GF-D8 (cell line): ENCODE measurements at places on chromosomes 16 and 17.

DNA sequence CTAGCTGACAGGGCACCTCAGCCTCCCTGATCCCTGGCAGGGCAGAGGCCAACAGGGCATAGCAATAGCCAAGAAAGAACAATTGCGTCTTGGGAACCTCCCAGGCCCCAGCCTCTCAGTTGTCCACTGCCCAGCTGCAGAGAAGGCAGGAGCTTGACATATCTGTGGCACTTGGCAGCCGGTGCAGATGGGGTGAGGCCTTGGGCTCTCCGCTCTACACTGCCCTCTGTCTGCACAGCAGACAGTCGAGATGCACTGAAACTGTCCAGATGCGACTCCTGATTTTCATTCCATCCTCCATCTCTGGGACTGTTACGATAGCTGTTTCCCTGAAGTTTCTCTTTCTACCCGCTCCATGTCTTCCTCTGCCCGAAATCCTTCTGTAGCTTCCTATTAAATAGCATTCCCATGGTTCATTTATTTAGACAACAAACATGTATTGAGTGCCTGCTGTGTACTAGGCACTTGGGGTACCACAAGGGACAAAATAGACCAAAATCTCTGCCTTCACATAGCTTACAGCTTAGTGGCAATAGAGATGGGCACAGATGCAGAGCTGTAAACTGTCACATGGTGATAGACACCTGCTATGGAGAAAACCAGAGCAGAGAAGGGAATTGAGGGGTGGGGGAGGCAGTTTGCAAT, 3.3 kb downstream of the POLR3E start:
- no peak for DNase-seq

- no peak for DNase-seq
These were observed 81.4 kb upstream of the CRHR1 start for GRCh38 chr17:45702666-45703266.

GRCh38 chr17:7574176-7574953, 5.1 kb upstream of the CD68 start:
- DNase-seq, result no peak

- DNase-seq, result no peak
These were observed 785.6 kb upstream of the SOX9 start for GRCh38 chr17:71335212-71335611.

DNA sequence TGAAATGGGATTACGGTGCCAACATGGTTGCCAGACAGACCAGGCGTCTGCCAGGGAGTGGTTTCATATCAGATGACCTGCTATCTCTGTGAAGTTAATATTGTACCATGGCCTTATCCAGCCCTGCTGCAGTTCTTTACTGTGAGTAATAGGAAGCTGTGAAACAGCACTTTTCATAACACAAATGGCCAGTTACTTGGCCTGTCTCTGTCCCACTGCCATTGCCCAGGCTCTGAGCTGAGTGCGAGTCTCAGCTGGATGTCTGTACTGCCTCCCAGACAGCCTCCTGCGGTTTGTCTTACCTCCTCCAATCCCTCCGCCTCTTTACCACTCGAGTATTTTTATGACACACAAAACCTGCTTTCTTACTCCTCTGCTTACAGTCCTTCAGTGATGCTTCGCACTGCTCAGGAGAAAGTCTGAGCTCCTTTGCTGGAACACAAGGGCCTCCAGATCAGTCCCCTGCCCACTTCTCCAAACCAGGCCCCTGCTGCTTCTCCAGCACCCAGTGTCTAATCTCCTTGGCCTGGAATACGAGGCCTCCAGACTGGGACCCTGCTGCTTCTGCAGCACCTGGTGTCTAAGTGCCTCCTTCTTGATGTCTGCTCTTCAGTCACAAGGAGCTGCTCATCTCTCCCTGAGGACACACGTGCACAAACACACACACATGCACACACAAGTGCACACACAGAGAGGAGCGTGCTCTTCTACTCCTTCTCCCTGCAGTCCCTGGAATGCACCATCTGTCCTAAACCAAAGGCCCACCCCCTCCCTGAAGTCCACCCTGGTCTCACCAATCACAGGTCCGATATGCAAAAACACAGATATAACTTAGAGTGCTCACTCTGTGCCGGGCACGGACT, 17.1 kb upstream of the RHOT1 start:
- no peak for DNase-seq

DNA sequence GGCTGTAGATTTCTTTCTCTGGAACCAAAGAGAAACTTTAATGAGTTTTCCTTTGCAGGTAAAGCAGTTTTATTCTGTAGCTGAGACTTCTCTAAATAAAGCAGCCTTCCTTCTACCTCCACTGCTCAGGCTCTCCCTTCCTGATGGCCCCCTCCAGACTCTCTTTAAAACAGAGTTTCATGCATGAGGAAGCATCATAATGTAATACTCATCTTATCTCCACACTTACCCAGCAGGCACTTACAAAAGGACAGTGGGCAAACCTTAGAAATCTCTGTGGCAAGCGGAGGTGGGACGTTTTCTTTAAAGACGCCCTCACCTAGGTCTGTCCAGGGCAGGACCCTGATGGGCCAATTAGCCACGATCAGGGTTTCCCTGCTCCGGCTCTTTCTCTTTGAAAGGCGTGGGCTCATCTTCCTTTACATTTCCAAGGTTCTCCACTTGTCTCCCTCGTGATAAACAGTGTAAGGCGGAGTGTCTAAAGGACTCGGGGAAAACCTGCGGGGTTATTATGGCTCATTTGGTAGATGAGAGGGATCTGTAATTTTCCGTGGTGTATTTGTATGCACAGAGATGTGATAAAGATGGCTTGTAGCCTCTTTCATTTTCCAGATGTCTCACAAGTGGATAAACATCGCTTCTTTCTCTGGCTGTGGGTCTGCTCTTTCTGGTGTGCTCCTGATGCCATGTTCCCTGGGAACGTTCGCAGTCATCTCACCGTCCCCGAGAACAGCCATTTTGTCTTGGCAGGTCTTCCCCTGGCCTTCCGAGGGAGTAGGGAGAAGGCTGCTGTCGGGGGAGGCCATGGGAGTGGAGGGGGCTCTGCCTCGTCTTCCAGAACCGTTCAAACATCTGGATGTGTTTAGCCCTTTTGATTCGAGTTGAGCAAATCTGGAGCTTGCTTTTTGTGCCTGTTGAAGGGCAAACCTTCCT, 239.0 kb downstream of the CCDC182 start:
- DNase-seq, result no peak

- DNase-seq, result no peak
These were observed 3.2 kb downstream of the ANKRD13B start for GRCh38 chr17:29595943-29596774.

- DNase-seq, result no peak
These were observed 34.4 kb downstream of the CPD start for GRCh38 chr17:30413109-30413508.

- no peak for DNase-seq
These were observed 1.6 kb downstream of the HBA1 start for GRCh38 chr16:177981-178667.

GRCh38 chr17:32590974-32591373, 104.2 kb downstream of the CDK5R1 start:
- no peak for DNase-seq

DNA sequence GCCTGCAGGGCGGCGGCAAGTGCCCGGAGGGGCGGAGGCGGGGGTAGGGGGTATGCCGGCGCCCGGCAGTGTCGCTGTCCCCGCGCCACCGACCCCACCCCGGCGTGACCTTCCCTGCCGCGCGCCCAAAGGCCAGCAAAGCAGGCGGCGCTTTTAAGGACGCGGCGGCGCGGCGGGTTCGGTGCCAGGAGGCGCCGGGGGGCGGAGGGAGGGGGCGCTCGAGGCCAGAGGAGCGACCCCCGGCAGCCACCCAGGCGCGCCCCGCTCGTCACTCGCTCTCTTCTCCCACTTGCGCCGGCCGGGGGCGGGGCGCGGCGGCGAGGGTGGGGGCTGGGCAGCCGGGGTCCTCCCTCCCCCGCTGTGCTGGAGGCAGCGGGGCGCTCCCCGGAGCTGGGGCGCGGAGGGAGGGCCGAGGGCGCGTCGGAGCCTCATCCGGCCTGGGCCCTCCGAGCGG, 8.6 kb upstream of the BAHCC1 start:
- no peak for DNase-seq

- DNase-seq, result no peak
These were observed 416 bp downstream of the KIFC3 start for GRCh38 chr16:57801809-57802340.

DNA sequence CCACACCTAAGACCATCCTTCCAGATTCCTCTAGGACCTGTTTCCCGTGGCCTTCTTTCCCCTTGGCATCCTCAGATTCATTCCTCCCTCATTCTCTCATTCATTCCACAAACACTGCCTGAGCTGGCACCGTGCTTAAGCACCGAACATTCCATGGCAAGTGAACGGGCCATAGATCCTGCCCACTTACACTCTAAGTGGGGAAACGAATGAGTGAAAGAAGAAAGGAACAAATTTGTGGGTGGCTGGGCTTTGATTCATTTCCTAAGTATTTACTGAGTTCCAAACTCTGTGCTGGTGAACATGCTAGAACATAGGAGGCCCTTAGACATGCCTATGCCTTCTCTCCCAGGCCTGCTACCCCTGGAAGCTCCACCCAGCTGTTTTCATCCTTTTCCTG, 30.0 kb downstream of the SRCIN1 start:
- DNase-seq, result no peak
